Tibial nerve (tissue), 4 donors: ENCODE measurements at places on chromosomes 3 and 15. TPM values are rescaled to one million over a fixed set of nuclear protein-coding genes. Genes with fewer than 3 reads are reported as not detected.

GRCh38 chr15:34182942-34183341, 27.0 kb downstream of the KATNBL1 start:
- DNase-seq = no peak

Gene SELENOK
- total RNA-seq = 39.8 TPM

GRCh38 chr3:131602011-131602779, 99.4 kb upstream of the MRPL3 start:
- no peak for DNase-seq

Gene PFN2
- total RNA-seq = 48.1 TPM

DNA sequence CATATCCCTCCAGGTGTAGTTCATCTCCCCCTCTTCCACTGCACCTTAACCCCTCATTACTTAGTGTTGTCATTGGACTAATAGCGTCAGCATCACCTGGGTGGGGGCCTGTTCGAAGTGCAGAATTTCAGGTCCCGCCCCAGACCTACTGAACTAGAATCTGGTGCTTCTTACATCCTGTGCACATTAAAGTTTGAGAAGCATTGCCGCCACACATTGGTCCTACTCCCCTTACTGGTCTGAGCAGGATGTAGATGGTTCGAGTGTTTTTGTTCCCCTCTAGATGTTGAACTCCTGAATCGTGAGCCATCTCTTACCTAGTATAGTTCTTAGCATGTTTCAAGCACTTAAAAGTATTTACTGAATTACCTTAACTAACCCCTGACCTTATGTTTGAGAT, 13.2 kb downstream of the KLHL18 start:
- no peak for DNase-seq

DNA sequence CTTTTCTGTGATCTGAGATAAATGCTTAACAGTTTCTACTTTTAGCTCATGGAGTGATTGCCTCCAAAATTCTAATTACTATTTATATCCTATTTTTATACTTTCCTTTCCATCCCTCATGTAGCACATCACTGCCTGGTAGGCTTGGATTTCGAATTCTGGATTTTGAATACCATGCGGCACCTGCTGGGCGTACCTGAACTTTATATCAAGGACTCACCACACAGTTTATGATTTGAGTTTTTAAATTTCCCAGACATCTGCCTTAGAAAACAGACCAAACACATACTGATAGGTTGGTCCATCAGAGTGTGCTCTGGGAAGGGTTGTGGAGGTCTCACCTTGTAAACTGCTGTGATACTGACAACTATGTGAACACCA, 6.4 kb downstream of the TRAK1 start:
- no peak for DNase-seq

DNA sequence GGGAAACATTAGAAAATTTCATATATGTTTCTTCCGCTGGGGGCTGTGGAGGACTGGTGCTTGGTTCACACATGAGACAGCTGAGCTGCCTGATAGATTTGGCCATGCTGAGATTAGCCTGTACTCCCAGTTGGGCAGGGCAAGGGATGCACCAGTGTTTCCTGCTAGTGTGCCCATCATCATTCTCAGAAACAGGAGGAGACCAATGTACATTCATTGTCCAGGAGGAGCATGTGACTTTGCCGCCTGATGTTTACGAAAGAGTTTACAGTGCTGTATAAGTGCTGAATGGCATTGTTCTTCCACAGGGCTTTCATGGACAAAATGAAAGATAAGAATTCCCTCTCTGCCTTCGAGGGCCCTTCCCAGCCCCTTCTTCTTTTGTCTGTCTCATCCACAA, 311.1 kb upstream of the THBS1 start:
- no peak for DNase-seq

DNA sequence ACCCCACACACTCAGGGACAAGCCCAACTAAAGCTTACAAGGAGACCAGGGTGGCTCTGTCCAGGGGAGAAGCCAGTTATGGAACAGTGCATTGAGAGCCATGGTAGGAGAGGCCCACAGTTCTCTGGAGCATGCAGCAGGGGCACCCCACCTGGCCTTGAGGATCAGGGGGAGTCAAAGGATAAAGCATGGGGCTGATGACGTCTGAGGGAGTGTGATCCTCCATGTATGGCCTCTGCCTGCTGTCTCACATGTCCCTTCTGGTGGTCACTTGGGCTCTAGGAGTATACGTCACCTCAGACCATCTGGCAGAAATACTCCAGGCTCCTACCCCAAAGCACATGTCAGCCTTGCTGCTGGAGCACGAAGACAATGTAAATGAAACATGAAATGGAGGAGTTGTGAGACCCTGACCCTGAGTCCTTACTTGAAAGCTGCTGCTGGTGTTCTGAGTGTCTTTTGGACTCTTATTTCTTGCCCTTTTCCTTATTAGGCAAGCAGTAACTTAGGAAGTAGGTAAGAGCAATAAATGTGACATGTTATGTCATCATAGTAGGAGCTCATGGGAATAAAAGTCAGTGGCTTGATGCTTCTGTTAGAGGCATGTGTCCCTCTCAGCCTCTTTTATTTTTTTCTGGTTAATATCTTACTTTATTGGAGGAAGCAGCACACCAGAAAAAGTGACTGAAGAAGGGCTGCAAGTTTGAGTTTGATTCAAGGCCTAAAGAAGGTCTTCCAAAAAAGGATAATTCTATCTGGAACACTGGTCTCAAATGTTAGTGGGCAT, 15.5 kb downstream of the SRPRB start:
- no peak for DNase-seq

DNA sequence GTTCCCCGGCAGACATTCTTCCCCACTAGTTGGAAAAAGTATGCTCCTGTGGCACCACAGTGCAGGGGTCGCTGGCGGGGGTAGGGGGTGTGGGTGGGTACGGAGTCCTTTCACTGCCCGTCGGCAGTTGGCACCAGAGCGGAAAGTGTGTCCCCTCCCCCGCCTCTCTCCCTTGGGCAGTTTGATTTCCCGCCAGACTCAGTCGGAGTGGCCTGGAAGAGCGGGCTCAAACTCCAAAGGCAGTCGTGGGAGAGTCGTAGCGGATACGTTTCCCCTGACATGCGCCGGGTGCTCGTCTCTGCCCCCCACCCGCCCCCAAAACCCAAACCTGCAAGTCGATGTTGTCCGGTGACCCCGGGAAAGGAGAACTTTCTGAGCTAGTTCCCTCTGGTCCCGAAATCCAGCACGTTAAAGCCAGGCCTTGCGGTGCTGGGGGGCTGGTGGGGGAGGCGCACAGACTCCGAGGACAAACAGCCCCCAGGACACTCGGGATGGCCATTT, 4.4 kb upstream of the FOXB1 start:
- DNase-seq = no peak

Gene SAMMSON
- 2.1 TPM for total RNA-seq

DNA sequence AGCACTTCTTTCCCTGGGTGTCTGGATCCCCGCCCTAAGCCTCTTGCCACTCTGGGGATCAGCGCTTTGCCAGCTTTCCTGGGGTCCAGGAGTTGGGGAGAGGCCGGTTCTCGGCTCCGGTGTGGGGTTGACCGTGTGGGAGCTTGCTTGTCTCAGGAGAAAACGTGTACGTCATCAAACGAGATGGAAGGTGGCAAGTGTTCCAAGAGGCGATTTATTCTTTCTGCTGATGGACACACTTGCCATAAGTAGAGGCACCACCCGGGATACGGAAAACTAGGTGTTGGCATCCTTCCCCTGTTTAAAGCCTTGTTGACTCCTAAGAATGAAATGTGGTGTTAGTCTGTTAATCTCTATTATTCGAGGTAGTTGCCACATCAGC, 295 bp downstream of the ZWILCH start:
- no peak for DNase-seq

GRCh38 chr3:37852097-37852496, 9.6 kb upstream of the CTDSPL start:
- no peak for DNase-seq

DNA sequence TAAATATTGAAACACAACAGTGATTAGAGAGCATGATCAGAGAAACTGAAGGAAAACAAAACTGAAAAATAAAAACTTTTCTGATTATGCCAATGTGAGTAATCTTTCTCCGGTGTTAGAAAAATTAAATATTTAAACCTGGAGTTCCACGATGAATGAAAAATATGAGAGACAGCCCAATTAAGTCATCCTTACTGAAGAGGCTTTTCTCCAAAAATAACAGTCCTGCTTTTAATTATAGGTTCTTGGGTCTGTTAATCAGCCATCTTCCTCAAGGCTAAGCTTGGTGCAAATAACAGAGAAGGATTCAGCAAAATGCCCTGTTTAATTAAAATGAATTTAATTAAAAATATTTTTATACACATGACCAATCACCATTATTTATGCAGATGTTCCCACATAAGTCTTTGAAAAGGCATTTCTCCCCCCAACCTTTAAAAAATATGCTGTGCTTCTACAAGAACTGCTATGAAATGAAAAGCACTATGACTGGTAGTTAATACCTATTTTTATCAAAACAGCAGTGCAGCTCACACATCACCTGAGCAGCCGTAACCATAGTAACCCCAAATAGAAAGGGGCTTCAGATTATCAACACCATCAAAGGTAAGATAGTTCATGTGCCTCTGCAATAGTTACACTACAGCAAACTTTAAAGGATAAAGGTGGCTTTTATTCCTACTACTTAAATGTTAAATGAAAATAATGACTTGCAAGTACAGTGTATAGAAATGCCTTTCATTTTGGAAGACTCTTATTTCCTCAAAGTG, 175.7 kb downstream of the SLC9A9 start:
- DNase-seq = no peak

DNA sequence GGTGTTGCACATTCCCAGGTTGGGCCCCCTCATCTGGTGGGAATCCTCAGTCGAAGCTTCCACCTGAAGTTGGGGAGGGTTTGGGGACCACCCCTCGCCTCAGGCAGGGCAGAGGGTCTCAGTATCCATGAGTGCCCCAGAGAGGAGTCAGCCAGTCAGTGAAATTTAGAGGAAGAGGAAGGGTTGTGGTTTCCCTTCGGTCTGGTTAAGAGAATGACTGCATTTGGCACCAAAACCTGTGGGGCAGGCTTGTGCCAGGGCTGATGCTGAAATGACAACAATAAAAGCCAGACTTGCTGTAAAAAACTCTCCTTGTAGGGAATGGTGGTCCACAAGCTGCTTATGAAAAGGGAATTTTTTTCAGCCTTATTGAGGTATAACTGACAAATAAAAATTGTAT, 22.6 kb downstream of the LMCD1 start:
- no peak for DNase-seq

Gene MUC20
- total RNA-seq = 67.5 TPM

GRCh38 chr15:25236861-25237155, 202.0 kb downstream of the UBE3A start:
- no peak for DNase-seq

Gene ONECUT1
- not detected for total RNA-seq

Gene DISP2
- 0.22 TPM for total RNA-seq
